ENCODE measurements at places on chromosomes 2 and 18.

GRCh38 chr2:179612108-179612507, 249.3 kb downstream of the ZNF385B start:
- DNase-seq = no peak

DNA sequence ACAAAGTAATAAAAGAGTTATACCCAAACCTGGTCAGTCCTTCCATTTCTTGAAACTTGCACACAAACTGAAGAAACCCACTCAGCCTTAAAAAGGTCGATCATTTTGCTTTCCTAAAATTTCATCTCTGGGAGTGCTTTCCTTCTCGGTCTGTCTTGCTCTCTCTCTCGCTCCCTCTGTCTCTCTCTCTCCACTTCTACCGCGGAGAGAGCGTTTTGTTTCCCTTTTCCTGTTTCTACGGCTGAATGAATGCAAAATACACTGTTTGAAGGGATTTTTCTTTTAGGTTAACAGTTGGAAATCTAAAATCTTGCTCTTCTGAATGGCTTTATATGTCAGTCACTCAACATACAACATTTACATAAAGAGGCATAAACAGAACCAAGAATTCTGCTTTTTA, 424.2 kb downstream of the TGIF1 start:
- DNase-seq = no peak

DNA sequence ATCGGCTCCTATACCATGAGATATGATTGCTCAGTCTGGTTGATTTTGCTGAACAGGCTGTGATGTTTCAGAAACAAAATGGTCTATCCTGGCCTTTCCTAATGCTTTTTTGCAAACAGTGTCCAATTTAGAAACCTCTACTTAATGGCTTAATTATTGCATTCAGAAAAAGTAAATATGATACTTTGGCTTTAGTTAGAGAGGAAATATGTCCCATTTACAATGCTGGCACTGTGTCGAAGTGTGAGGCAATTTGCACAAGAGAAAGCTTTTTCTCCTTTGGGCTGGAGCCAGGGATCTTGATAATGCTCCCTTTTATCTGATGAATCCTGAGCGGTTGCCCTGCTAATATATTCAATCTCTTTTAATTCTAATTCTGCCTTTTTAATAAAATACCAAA, 418.9 kb downstream of the EPHA4 start:
- no peak for DNase-seq

DNA sequence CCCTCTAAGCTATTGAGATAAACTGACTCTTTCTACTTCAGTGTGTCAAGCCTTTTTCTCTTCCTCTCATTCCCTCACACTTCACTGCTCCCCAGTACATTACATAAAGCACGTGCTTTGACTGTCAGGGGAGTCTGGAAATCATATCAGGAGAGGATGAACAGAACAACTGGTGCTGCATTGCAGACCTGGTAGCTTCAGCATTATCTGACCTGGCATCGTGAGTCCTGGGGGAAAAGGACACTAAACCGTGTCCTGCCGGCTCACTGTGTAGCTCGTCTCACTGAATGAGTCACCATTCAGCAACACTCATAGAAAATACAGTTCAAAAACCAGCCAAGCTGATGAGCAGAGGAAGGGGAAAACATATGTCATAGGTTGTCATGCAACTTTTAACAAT, 108.5 kb upstream of the UNC80 start:
- DNase-seq = no peak

DNA sequence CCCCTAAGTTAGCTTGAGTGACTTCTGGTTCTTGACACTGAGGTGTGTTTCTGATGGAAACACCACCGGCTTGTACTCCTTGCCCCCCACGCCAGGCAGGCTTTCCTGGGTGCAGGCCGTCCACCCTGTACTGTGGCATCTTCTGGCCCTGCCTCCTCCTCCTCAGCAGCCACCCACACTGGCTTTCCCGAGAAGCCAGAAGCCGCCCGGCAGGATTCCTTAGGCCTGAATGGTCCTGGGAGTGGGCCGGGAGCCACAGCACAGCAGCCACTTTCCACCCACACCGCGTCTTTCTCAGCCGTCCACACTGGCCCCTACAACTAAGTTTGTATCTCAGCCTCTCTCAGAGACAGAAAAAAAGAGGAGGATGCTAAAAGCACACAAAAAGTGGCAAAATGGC, 2.1 kb upstream of the HSBP1L1 start:
- DNase-seq = no peak

DNA sequence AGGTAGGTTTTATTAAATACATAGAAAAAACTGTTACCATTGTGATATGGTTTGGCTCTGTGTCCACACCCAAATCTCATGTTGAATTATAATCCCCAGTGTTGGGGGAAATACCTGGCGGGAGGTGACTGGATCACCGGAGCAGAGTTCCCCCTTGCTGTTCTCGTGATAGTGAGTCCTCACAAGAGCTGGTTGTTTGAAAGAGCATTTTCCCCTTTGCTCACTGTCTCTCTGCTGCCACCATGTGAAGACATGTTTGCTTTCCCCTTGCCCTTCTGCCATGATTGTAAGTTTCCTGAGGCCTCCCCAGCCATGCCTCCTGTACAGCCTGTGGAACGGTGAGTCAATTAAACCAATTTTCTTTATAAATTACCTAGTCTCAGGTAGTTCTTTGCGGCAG, 352.7 kb upstream of the SLC39A10 start:
- no peak for DNase-seq

- no peak for DNase-seq
These were observed 32.2 kb upstream of the TRIB2 start for GRCh38 chr2:12684471-12684936.

DNA sequence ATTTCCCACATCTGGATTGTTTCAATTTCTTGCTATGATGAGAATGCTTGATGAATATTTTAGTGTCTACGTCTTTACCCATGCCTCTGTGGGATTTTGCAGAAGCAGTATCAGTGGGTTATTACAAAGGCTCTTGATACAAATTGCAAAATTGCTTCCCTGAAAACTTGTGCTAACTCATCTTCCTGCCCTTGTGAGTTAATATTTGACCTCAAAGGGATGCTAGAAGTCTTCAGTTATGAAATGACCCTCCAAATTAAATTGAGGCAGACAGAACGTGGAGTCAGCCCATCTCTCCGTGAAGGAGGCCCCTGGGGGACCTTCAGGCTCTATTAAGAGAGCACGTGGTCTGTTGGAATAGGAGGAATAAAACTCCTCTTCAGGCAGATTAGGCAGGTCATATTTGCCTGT, 239.2 kb upstream of the HS6ST1 start:
- DNase-seq = no peak

- peak; percentile 51 for DNase-seq
These were observed 1.1 kb downstream of the MEMO1 start for GRCh38 chr2:32009516-32010256.

DNA sequence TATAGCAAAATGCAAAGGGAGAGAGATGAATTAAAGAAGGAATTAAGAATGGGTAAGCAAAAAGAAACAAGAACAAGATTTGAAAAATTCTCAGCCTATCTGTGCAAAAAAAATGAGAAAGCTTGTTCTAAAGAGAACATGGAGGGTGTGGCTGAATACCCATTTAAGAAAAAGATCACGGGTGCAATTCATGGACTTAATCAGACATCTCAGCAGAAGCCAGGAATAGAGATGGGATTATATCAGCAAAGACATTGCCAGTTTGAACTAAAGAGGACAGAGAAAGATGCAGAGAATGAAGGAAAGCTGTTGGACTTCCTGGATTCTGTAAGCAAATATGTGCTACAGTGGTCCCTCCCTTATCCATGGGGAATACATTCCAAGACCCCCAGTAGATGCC, 115.6 kb downstream of the RTTN start:
- no peak for DNase-seq

GRCh38 chr2:167986223-167986622, 261.2 kb downstream of the STK39 start:
- DNase-seq = no peak

DNA sequence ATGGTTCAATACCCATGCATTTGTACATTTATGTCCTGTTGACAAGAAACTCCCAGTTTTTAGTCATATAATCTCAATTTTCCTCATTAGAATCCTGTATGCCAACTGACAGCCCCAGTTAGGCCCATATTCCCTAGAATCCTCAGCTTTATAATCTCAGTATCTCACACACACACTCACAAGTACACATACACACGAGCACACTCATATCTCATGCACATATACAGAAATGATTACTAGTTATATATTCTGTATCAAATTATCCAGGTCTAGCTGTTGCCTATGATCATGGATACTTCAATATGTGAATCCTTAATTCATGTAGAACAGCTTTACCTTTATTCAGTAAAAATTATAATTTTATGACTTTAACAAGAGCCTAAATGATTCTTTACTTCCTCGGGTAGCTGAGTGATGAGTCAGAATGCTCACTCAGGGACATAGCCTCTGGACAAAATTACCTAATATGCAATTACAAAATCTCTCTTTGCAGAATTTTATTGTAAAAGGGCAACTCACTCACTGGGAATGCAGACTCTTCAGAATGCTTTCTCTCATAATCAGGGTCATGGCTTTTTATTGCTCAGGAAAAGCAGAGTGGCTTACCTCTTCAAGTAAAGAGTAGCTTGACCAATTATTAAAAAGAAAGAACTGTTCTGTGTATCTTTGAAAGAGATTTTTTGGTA, 193.6 kb upstream of the PIK3C3 start:
- DNase-seq = no peak

- peak; percentile 85 for DNase-seq
These were observed 526 bp downstream of the PRKRA start for GRCh38 chr2:178450524-178450773.

- DNase-seq = peak; percentile 36
These were observed 916 bp downstream of the TNFRSF11A start for GRCh38 chr18:62325806-62326645.

GRCh38 chr2:104431701-104432121, 422.2 kb upstream of the POU3F3 start:
- DNase-seq = no peak

DNA sequence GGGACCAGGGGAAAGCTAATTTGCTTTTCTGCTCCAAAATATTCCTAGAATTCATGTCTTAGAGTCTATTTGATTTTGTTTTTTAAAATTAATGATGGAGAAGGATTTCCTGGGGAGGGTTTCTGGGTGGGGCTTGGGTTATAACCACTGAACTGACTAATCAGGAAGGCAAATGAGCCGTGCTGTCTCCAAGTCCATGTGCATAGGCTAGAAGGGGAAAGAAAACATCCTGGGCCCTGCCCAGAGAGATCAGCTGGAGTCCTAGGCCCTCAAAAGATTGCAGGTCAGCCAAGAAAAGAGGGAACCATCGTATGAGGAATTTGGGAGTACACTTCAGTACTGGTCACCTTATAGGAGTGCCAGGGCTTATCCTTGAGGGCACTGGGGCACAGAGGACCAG, 480.2 kb upstream of the CELF4 start:
- no peak for DNase-seq

DNA sequence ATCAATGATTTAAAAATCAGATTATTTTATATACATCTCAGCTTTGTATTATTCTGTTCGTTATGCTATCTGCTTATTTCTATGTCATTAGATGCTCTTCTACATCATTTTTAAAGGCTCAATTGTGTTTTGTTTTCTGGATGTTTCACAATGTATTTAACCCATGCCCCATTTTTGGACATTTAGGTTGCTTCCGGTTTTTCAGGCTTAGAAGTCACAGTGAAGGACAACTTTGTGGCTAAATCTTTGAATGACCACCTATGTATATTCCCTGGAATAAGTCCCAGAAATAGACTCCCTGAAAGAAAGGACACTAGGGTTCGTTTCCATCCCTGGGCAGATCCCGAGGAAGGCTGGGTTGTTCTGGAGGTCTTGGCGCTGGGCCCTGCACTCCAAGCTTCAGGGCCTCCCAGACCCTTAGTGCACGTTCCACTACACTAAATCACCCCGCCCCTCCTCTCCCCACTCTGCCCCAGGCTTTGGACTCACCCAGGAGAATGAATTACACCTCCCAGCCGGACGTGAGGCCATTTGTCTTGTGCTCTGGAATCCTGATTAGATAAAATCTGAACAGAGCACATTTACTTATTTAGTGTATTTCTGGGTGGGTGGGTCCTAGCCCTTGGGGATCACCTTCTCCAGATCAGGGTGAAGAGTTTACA, 188.2 kb downstream of the ZFP36L2 start:
- no peak for DNase-seq

DNA sequence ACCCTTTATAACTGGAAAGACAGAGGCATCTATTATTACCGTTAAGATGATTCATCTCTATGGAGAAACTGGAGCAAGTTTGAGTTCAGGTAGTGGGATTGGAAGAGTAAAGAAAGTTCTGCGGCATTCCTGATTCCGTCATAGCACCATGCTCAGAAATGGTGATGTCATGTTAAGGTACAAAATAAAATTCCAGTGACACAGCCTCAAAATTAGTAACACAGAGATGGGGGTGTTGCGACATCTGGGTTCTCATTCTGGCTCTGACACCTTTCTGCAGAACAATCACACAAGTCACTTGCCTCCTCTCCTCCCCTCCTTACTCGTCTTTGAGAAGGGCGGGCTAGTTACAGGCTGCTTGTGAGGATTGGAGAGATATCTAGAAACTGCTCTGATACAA, 105.7 kb downstream of the DPP10 start:
- no peak for DNase-seq

- DNase-seq = no peak
These were observed 19.1 kb upstream of the FHL2 start for GRCh38 chr2:105417857-105418436.

GRCh38 chr2:211930331-211930730, 608.3 kb downstream of the ERBB4 start:
- no peak for DNase-seq

DNA sequence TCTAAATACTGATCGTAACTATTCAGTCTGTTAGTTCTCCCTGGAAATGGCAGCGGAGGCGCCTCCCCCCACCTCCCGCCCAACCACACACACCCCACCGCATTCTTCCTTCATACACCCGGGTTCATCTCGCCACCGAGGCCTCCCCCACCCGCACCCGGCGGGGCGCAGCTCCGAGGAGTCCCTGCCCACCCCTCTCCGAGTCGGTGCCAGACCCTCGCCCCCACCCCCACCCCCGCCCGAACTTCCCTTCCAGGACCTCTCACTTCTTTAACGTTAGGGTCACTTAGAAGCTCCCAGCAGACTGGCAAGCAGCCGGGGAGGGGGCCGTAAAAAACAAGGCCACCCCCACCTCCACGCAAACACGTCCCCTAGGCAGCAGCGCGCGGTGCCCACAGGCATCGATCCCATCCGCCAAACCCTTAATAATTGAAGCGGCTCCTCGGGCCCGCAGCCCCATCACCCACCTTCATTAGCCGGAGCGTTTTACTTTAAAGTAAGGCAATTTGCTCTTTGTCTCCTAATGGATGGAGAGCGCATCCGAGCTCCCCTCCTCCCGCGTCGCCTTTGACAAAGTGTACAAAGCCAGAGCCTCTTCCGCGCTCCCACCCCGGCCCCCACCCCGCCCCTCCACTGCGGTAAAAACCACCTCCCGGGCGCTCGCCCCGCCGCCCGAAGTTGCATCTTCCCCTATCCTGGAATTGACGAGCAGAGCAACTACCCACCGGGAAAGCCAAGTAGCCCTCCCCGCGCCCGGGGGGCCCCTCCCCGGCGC, 624 bp downstream of the ZNF516 start:
- DNase-seq = peak; percentile 12

DNA sequence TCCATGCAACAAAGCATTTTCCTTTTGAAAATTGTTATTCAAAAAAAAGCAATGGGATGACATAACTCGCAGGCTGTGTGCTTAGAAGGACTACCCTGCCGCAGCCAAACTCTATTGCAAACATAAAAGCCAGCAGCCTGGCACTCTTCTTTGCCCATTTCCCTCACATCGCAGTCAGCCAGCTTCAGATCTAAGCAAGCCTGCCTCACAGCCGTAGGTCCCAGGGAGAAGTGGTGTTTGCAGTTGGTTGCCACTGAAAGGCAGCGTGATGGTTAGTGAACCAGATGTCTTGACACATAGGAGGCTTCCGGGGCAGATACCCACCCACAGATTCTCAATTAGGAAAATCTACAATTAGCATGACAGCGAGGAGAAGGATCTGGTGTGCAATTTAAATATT, 655.2 kb downstream of the RNF144A start:
- DNase-seq = peak; percentile 64

All from stimulated activated naive CD8-positive, alpha-beta T cell treated with anti-CD3 and anti-CD28 coated beads, Interleukin-15, amount 100 ng/mL, for 72 hours (primary cell).